ENCODE measurements at places on chromosomes 4 and X. TPM values are rescaled to one million over a fixed set of nuclear protein-coding genes. Genes with fewer than 3 reads are reported as not detected.

DNA sequence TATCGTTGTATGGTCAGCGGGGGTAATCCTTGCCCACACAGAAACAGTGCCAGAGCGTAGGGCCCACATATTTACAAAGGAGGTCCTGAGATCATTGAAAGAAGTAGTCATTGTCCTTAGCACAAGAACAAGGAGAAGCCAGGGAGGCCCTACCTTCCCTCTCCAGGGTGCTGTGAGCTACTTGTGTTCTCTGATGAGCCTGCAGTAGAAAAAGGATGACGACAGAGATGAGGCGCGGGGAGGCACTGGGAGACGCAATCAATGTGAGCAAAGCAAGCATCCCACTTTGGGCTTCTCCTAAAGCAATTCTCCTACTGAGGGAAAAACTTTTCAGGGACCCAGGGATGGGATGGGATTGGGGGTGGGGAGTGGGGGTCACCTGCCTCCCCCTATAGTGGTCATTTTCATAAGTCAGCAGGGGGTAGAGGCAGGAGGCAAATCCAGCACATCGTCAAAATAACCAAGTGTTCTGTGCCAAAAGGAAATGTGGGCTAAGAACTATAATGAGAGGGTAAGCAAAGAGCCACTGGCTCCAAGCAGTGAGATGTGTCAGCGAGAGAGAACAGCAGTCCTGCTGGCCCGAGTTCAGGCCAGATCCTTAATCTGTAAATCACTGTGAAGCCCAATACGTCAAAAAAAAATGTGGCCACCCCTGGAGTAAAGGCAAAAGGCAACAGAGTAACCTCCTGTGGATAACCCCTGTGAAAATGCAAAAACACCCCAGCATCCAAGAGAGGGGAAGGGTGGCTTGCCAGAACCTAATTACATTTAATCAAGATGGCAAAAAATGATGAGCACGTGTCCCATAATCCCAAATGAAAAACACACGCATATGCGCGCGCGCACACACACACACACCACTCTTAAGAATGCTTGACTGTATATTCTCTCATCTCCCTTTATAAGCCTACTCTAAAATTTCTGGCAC, 136.6 kb upstream of the HHIP start:
- DNase-seq, result no peak

- DNase-seq, result no peak
These were observed 11.9 kb upstream of the SLC9A7 start for GRCh38 chrX:46770817-46771163.

GRCh38 chr4:87901422-87901992, 68.7 kb downstream of the MEPE start:
- no peak for DNase-seq

- no peak for DNase-seq
These were observed 24.1 kb downstream of the SOX3 start for GRCh38 chrX:140480765-140481164.

Gene SLC49A3
- total RNA-seq, result 22.3 TPM
